Hypothalamus (tissue), 51 donors: ENCODE measurements at places on chromosomes 3 and 15.

DNA sequence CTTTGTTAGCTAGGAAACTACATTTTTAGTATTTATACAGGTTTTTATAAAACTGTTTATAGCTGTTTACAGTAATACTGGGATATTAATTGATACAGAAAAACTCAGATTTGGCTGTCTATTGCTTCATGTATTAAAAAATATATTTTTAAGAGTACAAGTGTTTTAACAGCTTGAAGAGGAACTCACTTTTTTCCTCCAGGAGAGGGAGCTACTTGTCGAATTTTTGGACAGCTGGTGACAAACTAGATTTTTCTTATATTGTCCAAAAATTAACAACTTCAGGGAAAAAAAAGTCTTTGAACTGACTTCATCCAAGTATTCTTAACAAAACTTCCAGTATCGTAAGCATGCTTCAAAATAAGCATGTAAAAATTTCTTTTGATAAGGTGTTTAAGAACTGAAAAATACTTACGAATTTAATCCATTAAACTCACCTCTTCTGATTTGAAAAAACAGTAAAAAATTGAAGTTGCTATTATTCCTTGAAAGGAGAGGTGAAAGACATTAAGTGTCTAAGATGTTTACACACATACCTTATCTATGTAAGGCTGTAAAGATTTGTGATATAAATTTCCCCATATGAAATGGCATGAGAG lies 4.0 kb downstream of the DIPK2A start:
- DNase-seq, result no peak

GRCh38 chr15:55398243-55398642 lies 9.9 kb downstream of the CCPG1 start:
- DNase-seq, result no peak

DNA sequence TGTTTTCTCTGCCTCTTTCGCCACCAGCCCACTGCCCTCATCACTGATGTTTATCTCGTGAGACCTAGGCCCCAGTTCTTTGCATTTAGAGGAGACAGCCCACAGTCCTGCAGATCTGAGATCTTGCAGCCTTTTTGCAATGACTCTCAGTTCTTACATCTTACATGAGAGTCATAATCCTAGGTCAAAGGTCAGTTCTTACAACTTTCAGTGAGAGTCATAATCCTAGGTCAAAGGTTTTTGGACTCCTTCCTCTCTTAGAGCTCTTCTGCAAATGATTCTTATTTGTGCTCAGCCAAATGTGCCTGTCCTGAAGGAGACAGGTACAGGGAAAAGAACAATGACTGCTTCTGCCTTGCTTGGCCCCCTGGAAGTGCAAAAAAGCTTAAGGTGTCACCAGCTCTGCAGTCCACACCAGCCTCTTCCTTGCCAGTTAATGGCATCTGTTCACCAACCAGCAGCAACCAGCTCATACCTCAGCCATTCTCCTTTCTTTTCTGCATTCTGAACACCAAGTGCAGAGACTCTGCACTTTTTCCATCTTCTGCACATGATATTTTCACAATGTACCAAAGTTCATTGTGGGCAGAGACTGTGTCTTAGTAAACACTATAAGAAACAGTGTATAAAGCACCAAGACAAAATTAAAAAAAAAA lies 67.1 kb downstream of the ABHD5 start:
- DNase-seq, result no peak

- DNase-seq, result no peak
Measured at GRCh38 chr3:23174426-23175039, 28.6 kb upstream of the UBE2E2 start.

DNA sequence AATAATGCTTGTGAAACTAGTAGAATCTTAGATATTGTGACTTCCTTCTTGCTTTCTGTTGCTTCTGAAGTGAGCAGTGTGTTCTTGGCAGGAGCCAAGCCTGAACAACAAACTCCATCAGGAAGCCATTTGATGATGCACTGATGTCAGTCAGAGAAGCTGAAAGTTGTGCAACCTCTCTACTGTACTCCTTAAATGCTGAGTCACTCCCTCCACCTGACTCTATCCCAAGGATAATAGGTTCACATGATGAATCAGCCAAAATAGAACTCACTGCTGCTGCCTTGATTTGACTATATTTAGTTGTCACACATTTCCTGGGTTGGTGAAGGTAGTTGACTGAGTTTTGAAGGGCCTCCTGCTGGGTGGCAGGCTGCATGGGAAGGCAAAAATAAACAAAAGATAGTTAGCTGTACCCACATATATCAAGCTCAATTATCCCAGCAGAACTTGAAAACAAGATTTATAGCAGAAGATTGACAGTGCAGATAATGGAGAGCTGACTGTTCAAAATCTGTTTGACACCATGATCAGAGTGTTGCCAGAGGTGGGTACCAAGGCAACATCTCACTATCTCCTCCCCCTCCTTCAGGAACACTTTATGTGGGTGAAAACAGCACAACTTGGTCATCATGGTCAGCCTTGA lies 328.4 kb upstream of the DPH6 start:
- DNase-seq, result no peak

- no peak for DNase-seq
Measured at GRCh38 chr3:192413461-192413860, 313.9 kb downstream of the FGF12 start.

DNA sequence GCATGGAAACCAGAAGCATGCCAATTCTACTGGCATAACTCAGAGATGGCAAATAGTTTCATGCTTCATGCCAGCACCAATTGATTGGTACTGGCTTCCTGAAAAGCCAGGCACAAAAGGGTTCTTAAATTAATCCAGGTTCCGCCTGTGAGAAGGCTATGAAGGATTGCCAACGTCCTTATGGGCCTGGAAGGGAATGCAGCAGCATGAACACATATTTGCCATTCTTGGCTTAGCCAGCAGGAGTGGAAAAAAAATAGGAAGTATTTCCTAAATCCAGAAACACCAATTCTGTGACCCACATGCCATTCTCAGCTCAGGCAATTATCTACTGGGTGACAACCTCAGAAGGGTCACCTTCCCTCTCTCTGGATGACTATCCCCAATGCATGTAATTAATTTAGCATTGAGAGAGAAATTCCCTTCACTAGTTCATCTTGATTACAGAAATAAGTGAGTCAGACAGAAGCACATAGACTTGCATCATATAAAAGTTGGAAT lies 36.0 kb downstream of the ADAMTS9 start:
- no peak for DNase-seq

- DNase-seq, result no peak
Measured at GRCh38 chr3:71414189-71414927, 169.2 kb downstream of the FOXP1 start.

GRCh38 chr3:116226266-116226665 lies 219.0 kb downstream of the LSAMP start:
- no peak for DNase-seq

- DNase-seq, result no peak
Measured at GRCh38 chr15:51366920-51367319, 25.5 kb downstream of the GLDN start.

GRCh38 chr3:187024536-187025226 lies 94.4 kb downstream of the ST6GAL1 start:
- DNase-seq, result no peak

GRCh38 chr15:70525551-70525950 lies 237.8 kb downstream of the UACA start:
- no peak for DNase-seq

DNA sequence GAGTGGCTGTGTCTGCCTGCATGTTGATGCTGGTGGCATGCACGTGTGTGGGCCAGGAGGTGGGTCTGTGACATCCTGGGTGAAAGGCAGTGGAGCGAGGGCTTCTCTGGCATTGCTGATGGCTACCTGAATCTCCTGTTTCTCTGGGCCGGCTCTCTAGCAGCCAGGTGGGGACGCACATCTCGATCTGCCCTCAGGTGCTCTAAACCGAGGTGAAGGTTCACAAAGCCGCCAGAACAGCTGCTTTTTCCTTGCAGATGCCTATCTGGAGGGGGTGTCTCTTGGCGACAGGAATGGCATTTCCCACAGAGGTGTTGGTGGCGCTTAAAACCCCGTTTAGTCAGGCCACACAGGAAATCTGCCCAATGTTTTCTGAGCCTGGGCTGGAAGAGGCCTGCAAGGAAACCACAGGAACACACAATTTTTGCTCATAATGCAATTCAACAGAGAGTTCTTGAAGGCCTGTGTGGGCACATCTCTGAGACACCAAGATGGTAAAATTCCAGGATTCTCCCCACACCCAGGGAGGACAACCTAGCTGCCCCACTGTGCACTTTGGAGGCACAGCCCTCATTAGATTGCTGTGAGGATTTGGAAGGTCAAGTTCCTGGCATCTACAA lies 11.9 kb downstream of the TMEM158 start:
- no peak for DNase-seq

GRCh38 chr3:171775943-171776342 lies 34.3 kb downstream of the PLD1 start:
- DNase-seq, result no peak

GRCh38 chr3:183272791-183273190 lies 19.7 kb downstream of the B3GNT5 start:
- DNase-seq, result no peak

GRCh38 chr3:102098130-102098885 lies 249.0 kb downstream of the NFKBIZ start:
- no peak for DNase-seq

DNA sequence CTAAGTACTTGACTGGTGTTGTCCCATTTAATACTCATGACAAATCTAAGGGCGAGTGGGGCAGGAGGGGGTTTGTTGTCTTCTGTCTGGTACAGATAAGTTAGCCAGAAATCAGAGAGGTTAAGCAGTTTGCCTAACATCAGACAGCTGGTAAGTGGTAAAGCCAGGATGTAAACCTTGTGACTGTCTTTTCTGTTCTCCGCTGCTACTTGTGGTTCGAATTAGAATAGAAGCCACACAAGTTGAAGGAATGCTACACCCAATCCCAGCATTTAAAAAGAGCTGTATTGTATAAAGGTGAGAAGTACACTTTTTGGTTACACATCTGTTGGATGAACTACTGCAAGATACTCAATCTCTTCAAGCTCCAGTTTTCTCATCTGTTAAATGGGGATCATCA lies 474.7 kb upstream of the SUCLG2 start:
- no peak for DNase-seq

GRCh38 chr3:43914269-43914668 lies 223.5 kb downstream of the ABHD5 start:
- no peak for DNase-seq

DNA sequence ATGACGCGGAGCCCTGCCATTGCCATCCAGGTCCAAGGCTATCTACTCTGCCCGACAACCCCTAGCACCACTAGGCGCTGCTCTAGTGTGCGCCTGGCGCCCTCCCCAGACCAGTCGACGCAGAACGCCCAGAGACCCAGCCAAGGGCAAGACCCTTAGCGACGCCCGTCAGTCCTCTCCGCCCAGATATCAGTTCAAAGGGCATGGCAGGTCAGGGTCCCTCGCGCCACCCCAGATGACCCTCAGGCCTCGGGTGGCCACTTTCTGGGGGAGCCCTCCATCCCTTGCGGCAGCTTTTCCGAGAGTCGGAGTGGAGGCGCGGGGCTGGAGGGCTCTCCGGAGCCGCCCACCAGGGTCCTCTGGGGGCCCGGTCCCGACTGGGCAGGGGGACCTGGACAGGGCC lies 371 bp upstream of the CLSTN2 start:
- DNase-seq, result peak; percentile 59

- DNase-seq, result no peak
Measured at GRCh38 chr3:154182975-154183374, 61.8 kb downstream of the ARHGEF26 start.

- no peak for DNase-seq
Measured at GRCh38 chr3:48140936-48141603, 47.1 kb downstream of the CDC25A start.

GRCh38 chr3:127011270-127011992 lies 28.5 kb downstream of the PLXNA1 start:
- no peak for DNase-seq

DNA sequence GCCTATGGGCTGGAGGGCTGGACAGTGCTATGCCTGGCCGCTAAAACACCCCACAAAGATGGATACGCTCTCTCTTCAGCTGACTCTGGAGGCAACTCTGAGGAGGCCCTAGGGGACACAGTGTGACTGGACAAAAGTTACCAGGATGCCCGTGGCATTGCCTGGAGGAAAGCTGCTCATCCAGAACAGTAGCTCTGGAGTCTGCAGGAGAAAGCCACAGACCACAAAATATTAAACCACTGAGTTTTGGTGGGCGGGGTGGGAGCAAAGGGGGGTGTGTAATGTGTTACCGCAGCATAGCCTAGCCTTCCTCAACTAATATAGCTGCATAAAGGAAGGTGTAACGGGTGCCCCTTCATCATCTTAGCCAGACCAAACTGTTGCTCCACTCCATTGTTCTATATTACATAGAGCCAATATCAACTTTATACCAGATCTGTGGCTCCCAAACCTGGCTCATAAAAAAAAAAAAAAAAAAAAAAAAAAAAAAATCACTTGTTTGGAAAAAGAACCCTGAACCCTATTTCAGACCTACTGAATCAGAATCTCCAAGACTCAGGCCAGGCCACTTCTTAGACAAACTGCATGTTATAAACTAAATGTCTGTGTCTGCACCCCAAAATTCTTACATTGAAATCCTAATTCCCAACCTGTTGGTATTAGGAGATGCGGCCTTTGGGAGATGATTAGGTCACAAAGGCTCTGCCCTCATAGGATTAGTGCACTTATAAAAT lies 132.6 kb downstream of the TNIK start:
- no peak for DNase-seq

DNA sequence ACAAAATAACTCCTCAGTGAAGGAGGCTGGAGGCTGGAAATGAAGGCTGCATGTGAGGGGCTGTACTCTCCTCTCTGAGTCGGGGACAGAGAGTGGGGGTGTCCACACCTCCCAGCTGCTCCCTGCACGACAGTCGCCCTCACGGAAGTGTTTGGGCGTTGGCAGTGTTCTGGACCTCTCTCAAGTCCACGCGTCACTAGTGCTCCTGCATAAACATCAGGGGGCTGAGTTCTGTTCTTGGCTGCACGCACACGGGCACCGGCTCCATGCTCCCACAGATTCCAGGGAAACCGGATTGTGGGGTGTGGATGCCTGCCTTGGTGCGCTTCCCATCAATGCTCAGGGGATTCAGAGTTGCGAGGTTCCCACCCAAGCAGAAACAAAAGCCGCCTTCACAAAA lies 7.4 kb downstream of the RASGRF1 start:
- no peak for DNase-seq

GRCh38 chr3:64150623-64151207 lies 74.6 kb downstream of the PRICKLE2 start:
- DNase-seq, result no peak

DNA sequence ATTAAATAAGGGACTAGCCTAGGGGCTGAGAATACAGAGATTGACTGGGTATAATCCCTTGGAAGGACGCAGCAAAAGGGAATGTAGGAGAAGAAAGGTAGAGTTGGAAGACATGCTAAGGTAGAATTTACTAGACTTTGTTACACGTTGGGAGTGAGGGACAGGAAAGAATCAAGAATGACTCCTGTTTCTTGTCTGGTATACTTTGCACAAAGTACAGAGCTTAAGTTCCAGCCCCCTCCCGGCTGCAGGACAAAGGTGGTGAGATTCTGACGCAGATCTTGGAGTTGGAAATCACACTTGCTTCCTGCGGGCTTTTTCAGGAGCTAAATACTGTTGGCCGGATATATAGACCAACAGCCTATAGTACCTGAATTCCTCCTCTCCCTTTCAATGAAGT lies 895 bp downstream of the HYKK start:
- no peak for DNase-seq
